ENCODE measurements at places on chromosomes 12 and 14.

DNA sequence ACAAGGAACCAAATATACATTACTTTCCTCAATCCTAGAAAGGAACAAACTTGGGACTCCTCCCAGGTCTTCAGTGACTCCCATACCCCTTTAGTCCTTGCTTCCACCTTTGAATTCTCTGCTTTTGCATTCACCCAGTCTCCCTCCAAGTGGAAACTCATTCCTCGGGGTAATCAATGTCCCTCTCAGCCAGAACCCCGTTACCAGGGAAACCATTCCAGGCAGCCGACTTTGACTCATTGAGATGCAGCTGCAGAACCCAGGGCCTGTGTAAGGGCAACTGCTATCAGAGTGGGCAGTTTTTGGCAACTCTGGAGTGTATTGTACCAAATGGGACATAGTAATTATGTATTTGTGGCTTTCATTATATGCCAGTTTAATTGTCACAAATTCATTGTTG is 186.2 kb downstream of the NRXN3 start:
- no peak for DNase-seq

DNA sequence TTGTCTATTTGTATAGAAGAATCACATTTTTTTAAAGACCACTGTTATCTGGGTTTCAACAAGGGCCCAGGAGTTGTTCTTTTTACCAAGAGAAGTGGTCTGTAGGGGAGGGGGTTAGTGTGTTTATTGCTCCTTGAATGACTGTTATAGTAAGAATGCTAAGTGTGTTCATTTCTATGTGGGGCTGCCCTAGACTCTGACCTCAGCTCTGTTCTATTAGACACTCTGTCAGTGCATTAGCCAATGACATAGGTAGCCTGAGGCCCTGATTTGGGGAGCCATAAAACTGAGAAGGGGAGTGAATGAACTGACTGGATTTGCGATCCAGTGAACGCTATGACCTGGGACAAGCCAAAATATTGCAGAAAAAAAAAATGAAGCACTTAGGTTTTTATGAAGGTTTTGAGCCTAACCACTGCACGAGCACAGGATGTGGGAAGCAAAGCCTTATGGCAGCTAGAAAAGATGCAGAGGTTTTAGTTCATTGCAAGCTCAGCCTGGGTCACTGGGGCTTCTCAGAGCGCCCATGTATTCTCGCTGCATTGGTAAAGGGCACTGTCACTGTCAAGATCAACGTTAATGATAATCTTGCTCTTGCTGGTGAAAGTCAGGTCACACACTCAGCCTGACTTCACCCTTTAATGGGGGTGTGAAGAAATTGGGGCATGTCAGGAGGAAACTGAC is 63.8 kb downstream of the PRKCH start:
- no peak for DNase-seq

DNA sequence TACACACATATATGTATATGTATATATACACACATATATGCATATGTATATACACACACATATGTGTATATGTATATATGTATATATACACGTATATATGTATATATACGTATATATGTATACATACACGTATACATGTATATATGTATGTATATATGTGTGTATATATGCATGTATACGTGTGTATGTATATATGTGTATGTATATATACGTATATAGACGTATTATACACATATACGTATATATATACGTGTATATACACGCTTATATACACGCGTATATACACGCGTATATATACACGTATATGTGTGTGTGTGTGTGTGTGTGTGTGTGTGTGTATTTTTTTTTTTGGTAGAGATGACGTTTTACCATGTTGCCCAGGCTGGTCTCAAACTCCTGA is 32.9 kb upstream of the ZNF740 start:
- no peak for DNase-seq

DNA sequence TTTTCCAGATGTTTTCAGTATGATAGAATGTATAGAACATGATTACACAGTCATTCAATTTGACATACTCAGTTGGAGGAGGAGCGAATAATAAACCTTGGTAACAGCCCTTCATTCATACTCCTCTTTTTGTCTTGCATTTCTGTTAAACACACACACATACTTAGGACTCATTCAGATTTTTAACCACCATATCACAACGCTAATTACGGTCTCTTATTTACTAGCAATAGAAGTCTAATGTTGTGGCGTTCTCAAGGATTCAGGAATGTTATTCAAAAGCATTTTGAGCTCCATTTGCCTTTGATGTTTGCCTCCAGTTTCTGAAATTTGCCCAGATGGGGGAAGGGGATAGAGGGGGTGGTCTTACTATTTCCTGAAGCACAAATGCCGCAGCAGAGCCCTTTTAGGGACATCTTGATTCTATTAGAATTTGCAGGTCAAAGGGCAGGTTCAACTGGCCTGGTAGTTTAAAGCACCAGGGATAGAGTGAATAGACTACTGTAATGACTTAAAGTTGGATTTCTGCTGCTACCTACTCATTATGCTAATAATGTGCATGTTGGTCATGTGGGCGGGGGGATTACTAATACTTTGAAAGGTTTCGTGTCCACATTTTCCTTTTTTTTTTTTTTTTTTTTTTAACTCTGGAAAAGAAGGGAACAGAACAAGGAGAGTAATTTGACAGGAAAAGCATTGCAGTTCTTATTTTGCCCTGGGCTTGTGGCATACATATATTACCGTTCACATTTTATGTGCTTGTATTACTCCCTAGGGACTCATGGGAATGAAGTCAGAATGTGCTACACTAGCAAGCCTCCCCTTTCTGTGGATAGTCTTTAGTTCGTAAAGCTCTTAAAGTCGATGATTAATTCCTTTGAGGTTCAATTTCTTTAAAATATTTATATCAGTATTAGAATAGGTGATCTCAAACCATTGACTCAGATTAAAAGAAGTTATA is 226.8 kb downstream of the FBXL14 start:
- no peak for DNase-seq

DNA sequence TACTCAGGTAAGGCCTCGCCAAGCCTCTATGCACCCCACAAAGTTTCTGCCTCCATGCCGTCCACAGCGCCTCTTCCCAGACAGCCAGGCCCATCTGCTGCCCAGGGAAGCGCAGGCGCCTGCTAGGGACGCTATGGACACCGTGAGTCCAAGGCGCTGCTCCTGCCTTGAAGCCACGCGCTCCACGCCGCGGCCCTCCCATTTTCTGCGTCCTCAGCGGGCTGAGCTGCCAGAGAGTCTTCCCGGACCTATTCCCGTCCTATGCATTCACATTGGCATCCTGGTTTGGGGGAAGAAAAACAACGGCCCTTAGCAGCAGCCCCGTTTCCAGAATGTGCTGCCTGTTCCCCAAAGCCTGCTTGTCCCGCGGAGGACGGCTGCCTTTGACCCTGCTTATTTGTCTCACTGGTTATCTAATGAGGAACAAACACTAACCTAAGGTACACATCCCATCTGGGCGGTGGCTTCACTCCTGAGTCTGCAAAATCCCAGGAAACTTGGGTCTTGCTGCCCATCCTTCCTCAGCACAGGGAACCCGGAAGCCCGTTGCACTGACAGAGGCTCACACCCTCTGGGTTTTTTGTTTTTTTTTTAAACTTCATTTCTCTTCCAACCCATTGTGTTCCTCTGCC is 38.0 kb downstream of the MMAB start:
- no peak for DNase-seq

DNA sequence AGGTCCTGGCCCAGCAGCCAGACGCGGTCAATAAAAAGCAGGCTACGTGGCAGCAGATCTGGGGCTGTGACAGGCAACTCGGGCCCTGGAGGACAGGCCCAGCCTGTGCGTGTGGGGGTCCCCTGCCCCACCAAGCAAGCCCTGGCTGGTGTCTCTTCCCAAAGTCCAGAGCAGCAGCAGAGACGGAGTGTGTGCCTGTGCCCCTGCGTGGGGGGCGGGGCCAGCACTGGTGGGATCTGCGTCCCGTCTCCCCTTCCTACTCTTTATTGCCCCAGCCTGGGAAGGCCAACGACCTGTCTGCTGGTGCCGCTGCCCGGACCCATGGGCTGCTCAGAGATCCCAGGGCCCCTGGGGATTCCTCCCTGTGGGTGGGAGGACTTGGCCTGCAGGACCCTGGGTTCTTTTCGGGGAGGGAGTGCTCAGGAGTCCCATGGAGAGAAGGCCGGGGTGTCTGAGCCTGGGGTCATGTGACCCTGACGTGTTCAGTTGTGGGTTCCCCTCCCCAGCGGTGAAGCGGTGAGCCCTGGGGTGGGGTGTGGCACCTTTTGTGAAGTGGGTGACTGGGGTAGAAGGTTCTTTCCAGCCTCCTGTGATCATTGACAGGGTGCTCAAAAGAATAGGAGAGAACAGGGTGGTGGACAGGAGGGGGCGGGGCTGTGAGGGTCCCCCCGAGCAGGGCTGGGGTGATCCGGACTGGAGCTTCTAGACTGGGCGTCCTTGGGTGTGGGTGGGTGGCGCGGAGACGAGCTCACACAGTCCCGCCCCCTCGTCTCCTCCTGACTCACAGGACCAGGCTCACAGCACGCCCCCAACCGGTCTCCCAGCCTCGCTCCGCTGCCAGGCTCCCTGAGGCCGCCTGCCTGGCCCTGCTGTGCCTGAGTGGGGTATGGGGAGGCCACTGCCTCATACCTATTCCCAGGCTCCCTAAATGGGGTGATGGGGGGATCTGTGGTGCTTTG is 22.4 kb downstream of the ASPG start:
- DNase-seq: no peak

DNA sequence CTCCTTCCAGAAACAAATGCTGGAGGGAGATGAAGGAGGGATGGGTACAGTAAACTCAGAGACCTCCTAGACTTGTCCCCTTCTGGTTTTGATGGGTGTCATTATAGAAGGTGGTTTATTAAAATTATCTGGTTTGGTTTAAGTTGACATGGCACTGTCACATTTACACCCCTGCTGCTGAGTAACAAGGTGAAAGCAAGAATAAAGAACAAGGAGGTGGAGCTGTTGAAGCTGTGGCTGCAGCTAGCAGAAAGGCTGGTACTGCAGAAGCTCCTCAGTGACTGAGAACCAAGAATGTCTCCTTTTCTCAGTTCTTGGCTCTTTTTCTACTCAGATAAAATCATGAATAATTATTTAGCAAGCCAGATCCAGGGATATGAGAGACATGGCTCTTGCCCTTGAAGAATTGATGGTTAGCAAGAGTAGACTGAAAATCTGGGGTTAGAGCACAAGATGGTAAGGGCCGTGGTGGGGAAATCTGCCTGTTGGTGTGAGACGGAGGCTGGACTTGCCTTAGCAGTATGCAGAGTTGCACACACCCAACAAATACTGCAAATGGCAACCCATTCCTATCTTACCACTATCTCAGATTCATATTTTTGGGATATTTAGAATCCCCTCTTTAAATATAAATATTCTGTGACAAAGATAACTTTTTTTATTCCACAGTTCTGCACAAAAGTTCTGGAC is at the start of gene GZMH:
Gene GZMH (minus strand): TSS at position 31 of the 690 bp plus-strand sequence. CDS start 72 bp downstream, outside the sequence.
- DNase-seq: no peak

- DNase-seq: no peak
These were observed 1036.1 kb upstream of the TMEM132C start for GRCh38 chr12:127230843-127231260.

DNA sequence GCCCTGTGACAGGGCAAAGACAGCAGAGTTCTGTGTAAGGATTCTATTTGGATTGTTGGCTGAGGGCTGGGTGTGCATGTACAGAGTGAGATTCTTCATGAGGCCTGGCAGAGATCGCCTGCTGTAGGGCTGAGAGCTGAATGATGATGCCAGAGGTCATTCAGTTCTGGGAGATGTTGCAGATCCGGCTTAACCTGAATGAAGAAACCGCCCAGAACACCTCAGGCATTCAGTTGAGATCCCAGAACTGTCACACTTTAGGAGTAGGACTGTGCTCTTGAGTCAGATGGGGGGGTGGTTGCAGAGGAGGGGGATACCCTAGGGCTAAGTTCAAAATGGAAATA is 5.8 kb upstream of the EVL start:
- DNase-seq: no peak

- DNase-seq: no peak
These were observed 91.1 kb downstream of the ARMH4 start for GRCh38 chr14:58060898-58061297.

DNA sequence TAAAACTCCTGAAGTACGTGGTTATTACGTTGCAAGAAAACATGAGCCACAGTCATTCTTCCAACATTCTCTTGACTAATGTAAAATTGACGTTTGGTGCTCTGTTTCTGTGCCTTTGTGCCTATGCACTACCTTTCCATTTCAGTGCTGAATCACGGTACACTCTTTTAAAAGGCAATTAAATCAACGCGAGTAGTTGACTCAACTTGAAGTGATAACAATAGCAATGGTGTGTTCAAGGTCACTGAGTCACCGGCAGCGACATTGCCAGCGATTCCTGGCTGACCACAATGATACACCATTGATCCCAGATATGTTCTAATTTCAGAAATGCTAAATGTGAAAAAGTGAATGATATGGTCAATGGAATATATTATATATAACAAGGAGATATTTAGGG is 17.8 kb downstream of the AK7 start:
- no peak for DNase-seq

DNA sequence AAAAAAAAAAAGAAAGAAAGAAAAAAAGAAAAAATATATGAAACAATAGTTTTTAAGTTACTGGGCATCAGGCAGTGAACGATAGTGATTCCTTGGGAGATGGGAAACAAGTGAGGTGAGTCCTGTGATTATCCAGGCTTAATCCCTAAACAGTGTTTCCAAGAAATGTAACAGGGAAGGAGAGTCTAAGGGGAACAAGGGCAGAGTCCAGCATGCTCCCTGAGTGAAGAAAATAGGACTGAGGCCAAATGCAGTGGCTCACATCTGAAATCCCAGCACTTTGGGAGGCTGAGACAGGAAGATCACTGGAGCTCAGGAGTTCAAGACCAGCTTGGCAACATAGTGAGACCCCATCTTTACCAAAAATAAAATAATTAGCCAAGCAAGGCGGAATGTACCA is 40.7 kb downstream of the R3HDM2 start:
- no peak for DNase-seq

All from stimulated activated CD4-positive, alpha-beta T cell treated with anti-CD3 and anti-CD28 coated beads, TNF-alpha, amount 100 ng/mL, for 48 hours (primary cell).